ENCODE measurements at places on chromosomes 7 and 10. TPM values are rescaled to one million over a fixed set of nuclear protein-coding genes. Genes with fewer than 3 reads are reported as not detected.
A peak's percentile ranks its signal among the peaks of the same experiment; 100 is the strongest.

GIMAP7 gene
- 1.1 TPM for total RNA-seq

DNA sequence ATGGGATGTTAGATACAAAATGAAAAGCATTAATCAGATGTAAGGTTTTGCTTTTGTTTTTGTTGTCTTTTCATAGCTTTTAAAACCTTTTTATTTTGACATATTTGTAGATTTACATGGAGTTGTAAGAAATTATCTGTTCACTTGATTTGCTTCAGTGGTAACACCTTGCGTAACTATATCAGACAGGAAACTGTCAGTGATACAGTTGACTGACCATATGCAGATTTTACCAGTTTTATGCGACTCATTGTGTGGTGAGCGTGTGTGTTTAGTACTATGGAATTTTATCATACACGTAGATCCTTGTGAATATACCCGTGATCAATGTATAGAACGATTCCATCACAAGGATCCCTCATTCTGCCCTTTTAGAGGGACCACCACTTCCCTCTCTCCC is 701.4 kb downstream of the SUGCT start:
- no peak for DNase-seq

RTKN2 gene
- total RNA-seq: 0.04 TPM

- peak; percentile 81 for DNase-seq
Observed at GRCh38 chr10:42754155-42755027, 28.2 kb upstream of the BMS1 start.

- DNase-seq: no peak
Observed at GRCh38 chr10:72460284-72460876, 105.7 kb upstream of the DNAJB12 start.

DNA sequence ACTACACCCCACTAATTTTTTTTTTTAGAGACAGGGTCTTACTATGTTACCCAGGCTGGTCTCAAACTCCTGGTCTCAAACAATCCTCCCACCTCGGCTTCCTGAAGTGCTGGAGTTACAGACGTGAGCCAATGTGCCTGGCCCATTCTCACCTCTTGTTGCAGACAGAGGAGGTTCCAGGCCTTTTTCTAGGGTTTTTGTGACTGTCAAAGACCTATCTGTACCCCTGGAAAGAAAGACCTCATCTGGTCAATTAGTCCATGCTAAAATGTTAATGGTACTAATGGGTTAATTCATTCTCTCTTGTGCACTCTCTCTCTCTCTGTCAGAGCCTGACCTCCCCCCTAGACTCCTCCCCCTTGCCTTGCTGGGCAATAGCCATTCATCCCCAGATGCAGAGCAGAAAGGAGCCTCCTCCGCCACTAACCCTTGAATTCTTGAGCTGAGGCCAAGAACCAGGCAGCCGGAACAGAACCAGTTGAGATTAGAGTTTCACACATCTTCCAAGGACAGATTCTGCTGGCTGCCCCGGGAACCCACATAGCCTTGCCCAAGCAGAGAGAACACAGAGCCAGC is 209.7 kb downstream of the SKIDA1 start:
- peak; percentile 53 for DNase-seq

DNA sequence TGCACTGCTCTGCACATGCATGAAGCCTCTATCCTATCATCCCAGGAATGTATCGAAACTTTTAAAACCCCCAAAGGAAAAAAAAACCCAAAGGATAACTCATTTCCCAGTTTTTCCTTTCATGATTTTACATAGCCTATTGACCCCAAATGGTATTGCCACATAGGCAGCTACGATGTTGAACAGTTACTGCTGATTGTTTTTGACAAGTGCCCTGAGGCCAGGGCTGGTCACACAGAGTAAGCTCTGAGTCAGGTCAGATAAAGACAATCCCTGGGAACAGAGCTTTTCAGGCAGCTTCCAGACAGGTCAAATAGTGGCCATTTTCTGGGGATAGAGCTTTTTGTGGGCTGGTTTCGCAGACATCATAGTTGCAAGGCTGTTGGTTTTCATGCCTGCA is 52.1 kb downstream of the MYL10 start:
- DNase-seq: no peak

DNA sequence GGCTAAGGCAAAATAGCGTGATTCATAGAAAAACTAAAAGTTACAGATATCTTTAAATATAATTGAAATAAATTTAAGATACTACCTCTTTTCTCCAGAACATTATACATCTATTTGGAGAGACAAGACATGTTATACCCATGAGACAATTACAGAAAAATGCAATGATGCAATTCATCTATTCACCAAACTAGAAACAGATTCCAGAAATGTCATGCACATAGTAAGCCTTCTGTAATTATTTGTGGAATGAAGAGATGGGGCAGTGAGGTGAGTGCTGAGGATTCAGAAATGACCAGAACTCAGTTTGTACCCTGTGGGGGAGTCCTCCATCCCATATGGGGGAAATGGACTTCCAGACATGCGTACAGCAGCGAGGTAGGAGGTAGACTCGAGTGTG is 99.4 kb downstream of the MKX start:
- no peak for DNase-seq

- no peak for DNase-seq
Observed at GRCh38 chr7:10939237-10939910, 34.3 kb upstream of the PHF14 start.

GRCh38 chr10:47257396-47258120 is 42.4 kb upstream of the GDF10 start:
- DNase-seq: no peak

DNA sequence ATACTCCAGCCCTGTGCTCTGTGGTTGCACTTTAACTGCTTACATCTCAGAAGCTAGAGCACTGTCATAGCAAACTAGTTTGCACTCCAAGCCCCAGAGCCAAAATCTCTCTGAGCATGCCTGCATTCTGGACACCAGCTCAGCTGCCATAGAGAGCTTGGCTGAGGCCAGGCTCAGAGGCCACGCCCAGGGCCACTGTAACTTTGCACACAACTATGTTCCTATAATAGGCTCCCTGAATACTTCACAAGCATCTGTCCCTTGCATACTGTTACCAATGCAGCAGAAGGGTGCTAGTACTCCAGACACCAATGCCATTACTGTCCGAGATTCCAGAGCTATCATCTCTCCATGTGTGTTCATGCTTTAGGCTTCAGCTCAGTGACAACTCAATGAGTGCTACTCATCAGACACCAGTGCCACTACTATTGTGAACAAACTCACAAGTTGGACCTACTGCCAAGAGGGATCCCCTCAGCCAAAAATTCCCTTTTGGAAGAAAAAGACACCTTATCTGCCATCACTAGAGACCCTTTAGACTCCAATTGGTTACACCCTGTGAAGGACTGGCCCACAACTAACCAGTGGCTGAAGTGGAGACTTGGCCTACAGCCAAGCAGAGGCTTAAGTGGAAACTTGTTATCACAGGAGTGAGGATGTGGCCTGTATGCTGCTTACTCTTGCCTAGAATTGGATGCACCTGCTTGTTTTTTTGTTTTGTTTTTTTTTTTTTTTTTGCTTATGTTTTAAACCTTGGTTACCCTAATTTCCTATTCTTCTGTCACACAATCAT is 211.6 kb upstream of the MAGI2 start:
- DNase-seq: no peak

GRCh38 chr10:21512573-21513404 is 12.7 kb downstream of the SKIDA1 start:
- no peak for DNase-seq

DNA sequence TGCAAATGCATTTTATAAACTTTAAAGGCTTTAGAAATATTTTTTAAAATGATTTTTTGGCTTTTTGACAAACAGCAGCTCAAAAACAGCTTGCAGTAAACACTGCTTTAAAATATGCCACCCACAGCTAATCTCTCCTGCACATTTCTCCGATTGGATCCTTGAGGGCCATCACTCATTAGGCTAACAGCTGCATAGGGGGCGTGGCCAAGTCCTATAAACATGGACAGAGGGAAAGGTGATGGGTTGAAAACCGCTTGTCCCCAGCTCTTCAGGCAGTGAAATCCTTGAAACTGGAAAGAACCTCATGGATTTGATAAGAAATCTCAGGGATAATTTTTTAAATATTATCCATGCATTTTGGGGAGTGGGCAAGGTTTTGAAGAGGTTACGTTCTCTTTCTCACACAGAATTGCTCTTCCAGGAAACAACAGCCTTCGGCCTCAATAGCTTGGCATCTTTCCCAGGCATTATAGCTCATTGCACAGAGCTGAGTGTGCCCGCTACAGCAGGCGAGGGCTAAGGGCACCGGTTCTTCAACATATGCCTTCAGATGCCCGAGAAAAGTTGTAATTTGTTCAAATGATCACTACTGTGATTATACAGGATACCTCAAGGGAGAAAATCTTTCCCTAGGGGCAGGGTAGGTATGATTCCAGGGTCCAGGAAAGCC is 1.7 kb downstream of the PLEKHS1 start:
- DNase-seq: no peak

TMEM130 gene
- total RNA-seq: 0.47 TPM

GRCh38 chr7:140033779-140034363 is 28.9 kb downstream of the PARP12 start:
- DNase-seq: no peak

All from pancreas (tissue), 10 donors.